Right kidney (tissue), 9 donors: ENCODE measurements at places on chromosomes 7 and 10.

GRCh38 chr7:106036004-106036403 lies 72.9 kb downstream of the CDHR3 start:
- no peak for DNase-seq

DNA sequence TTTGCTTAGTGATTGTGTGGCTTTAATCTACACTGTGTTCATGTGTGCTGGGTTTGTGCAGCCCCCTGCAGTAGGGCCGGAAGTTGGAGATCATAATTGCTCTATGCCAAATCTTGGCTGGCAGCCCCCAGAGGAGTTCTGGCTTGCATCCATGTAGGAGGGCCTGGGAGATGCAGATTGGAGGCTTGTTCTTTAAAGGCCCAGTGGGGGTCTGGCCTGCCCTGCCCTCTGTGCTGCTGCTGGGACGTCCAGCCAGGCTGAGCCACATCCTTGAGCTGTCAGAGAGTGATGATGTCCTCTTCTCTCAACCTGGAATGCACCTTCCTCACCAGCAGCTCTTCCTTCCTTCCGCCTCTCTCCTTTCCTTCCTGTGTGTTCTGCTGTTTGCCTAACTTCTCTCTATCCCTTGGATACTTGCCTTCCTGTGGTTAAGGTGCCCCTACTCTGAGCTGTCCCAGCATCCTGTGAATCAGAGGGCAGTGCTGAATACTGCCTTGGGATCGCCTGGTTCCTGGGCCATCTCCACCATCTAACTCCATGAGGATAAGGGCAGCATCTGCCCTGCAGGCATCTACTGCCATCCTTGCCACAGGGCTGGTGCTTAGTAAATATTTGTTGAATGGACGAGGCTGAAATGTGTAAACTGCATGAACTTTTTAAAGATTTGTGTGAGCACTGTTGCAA lies 30.2 kb downstream of the DOCK1 start:
- DNase-seq = no peak

DNA sequence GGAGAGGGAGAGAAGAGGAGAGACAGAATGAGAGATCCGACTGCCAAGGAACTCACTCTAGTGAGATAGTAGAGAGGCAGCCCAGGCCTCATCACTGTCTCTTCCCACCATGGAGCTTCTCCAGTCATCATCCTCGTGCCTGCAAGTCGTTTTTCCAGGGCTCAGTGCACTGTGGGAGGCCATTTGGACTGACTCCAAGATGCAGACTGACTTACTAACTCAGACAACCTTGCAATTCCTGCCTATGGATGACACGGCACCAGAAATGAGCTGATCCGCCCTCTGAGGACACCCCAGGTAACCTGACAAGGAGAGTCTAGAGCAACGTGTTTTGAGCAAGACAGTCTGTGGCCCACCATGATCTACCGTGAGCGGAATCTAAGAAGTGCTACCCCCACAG lies 154.9 kb downstream of the GLI3 start:
- no peak for DNase-seq

DNA sequence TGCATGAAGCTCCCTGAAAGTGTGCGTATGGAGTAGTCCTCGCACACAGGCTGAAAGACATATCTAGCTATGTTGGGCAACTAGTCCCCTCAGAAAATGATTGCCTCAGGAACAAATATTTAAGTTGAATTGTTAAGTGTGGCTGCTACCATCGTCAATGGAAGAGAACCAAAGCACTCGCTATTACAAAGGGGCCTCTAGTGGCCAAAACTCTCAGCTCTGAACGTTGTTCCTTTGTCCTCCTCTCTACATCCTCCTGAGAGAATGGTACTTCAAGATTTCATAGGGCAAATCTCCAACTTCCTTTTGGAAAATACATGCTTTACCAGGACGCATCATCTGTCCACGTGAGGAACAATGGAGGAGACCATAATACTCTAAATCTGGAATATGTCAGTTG lies 209.9 kb downstream of the NRG3 start:
- no peak for DNase-seq

- DNase-seq = no peak
Measured at GRCh38 chr10:62527019-62527827, 153.1 kb downstream of the ZNF365 start.

DNA sequence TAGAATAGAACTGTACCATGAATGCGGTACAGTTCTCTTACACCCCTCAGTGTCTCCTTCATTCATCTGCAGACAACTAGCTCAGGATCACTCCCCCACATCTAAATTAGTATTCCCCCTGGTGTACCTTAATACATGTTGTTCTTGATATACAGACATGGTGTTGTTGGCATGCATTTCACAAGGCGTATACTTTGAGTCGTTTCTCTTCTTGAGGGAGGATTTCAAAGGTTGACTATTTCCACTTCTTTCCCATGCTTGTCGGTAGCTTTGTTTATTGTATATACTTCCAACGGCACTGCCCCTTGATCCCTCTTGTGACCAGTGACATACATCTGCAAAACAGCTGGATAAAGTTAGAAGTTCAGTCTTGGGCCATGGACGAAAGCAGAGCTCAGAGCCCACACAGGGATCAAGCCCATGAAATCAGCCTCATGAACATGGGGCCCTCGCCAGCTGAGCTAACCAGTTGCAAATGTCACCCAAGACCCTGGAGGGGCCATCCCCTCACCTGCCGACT lies 8.6 kb downstream of the CPA4 start:
- DNase-seq = no peak

- no peak for DNase-seq
Measured at GRCh38 chr7:135428879-135429278, 81.0 kb downstream of the CNOT4 start.

DNA sequence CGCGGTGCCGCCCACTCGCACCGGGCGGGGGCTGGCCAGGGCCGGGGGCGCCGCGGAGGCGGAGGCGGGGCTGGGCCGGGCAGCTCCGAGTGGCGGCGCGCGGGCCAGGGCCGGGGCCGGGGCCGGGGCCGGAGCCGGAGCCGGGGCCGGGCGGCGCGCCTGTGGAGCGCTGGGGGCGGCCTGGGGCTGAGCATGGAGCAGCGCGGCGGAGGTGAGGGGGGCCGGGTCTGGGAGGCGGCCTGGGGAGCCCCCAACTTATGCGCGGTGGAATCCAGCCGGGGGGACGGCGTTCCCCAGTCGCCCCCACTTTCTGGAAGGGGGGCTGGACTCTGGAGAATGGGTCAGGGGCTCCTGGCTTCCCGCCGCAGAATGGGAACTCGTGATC lies at the start of gene LZTS2:
Gene LZTS2 (plus strand): TSS at position 67 of the 385 bp plus-strand sequence. CDS start 2,731 bp downstream, outside the sequence.
- no peak for DNase-seq

DNA sequence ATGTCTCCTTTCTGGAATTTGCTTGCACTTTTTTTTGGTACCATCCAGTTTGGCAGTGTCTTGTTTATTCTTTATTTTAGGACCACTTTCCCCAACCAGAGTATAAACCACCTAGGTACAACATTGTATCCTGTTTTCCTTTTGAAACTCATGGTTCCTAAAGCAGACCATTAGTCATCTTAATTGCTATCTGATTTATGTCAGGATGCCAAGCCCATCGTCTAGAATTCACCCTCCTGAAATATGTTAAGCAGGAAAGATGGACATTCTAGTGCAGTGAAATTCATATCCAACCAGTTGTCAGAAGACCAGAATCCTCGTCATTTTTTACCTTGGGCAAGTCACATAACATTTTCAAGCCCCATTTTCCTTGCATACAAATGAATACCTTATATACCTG lies 223.6 kb upstream of the KMT2E start:
- no peak for DNase-seq

DNA sequence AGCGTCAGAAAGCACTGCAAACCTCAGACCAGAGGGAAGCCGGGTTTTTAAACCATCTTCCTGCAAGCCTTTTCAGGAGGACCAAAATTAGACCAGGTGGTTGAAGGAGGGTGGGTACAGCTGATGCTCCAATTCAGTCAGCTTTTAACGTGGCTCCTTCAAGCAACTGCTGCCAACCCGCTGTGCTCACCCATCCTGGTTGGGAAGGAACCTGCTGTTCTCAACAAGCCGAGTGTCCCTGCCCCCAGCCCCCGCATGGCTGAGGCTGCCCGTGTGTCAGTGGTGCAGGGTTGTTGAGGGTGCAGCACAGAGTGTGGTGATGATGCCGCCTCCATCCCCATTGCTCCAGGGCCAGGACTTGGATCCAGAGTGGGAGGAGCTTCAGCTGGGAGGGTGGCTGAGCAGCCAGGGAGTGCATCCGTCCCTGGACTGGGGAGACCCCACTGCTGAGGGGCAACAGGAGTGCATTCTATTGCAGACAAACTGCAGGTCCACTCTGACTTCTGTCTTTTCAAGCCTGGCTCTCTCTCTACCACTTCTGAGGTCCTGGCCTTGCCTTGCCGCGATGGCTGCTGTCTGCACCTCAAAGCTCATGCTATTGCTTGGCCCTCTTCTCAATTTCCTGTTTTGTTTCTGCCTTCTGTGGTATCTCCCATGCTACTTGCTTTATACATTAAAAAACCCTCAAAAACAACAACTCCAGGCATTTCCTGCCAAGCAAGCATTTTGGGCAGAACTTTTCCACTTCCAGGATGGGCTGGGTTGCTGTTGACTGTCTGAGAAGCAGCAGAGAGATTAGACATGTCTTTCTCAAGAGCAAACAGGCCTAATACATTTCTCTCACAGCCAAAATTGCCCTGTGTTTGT lies 134.7 kb downstream of the DNAJB6 start:
- no peak for DNase-seq

- no peak for DNase-seq
Measured at GRCh38 chr10:118823256-118823907, 68.6 kb upstream of the CACUL1 start.

DNA sequence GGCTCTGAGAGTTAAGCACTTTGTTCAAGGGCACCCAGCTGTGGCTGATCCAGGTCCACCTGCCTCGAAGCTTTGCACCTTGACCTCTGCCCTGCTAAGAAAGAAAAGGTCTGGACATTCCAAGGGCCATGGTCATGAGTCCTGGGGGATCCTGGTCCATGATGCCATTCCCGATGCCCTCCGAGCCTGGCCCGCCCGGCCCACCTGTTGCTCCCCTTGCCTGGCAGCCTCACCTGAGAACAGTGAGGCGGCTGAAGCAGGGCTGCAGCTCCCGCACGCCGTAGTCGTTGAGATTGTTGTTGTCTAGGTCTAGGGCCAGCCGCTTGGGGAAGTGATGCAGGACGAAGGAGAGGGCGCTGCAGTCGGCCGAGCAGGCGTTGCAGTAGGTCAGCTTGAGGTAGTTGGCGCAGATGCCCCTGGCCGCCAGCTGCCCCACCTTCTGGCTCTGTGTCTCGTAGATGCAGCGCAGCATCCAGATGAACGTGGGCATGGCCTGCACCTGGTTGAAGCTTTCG lies 27.5 kb downstream of the NOD1 start:
- no peak for DNase-seq

DNA sequence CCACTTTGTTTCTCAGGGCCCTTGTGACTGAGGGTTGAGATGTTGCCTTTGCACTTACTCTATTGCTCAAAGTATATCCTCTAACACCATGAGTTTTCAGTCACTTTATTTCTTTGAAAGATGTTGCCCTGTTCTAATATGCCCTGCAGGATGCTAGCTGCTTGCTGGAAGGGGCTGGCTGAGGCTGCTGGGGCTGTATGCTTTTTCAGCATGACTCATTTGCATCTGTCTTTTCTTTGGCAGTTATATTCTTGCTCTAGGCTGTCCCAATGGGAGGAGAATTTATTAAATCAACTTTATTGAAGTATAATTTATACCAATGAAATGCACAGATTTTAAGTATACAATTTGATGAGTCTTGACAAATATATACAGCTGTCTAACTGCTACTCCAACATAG lies 157.7 kb downstream of the PLPP4 start:
- no peak for DNase-seq

- DNase-seq = no peak
Measured at GRCh38 chr7:112154690-112155089, 51.5 kb downstream of the DOCK4 start.

- DNase-seq = no peak
Measured at GRCh38 chr10:76975126-76975525, 662.5 kb downstream of the KCNMA1 start.

- DNase-seq = no peak
Measured at GRCh38 chr10:131381576-131381975, 70.1 kb upstream of the TCERG1L start.

DNA sequence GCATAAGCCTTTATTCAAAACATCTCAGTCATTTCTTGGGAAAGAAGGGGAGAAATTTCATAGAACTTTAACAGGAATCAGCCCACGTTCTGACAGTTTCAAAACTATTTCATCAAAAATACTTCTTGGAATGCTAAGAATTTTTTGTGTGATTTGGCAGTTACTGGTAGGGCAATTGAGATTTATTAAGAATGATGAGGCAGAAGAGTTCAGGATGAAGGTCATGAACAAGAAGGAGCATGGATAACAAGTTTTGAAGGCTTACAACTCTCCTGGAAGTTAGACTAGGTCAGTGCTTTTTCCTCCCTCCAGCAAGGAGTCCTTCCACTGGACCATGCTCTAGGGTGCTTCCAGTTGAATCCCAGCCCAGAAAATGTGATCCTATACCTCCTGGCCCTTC lies 569.9 kb downstream of the ANKRD7 start:
- DNase-seq = no peak

DNA sequence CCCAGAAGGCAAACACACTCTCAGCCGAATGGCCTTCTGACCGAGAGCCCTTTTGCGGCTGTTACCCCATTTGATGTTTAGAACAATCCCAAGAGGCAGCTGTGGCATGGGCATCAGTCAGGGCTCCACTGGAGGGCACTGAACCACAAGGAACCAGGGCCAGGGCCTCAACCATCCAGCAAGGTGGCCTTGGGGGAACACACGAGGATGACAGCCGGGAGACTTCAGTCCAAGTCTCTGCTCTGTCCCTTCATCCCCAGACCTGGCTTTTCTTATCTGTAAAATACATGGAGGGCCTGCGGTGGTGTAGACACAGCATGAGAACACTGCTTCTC lies 63.6 kb upstream of the INSIG1 start:
- no peak for DNase-seq

DNA sequence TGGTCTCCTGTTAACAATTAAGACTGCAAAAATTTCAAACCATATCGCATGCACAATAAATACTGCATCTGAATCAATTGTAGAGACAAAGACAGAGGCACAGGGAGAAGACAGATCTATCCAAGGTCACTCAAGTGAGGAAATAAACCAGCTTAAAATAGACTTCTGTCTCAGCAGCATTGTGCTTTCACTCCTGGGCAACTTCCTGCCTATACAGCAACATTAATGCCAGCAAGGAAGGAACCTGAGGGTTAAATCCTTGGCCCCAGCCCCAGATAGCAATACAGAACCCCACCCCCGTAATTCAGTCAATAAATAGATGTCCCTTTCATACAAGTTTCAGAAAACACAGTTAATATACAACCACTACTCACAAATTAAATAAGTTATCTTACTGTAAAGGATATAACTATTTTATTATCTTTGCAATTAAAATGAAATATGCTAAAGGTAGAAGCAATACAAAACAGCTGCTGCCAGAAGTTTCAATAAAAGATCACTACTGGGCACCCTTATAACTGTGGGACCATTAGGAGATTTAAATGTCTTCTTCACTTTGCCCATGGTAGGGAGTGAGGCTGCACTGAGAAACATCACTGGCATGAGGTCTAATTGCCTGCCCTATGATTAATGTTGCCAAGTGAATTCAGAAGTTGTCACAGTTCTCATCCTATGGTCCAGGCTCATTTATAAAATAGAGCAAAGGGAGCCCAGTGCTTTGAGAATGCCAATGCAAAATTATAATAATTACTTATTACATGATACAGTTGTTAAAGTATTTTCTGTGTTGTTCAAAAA lies 49.4 kb downstream of the CAV1 start:
- no peak for DNase-seq

- no peak for DNase-seq
Measured at GRCh38 chr7:47565640-47566250, 16.2 kb downstream of the TNS3 start.

- no peak for DNase-seq
Measured at GRCh38 chr7:32618987-32619386, 123.7 kb downstream of the AVL9 start.
